ENCODE measurements at places on chromosomes 12 and 14. TPM values are rescaled to one million over a fixed set of nuclear protein-coding genes. Genes with fewer than 3 reads are reported as not detected.
A peak's percentile ranks its signal among the peaks of the same experiment; 100 is the strongest.

- no peak for DNase-seq
Observed at GRCh38 chr14:36591482-36591881, 9.1 kb upstream of the NKX2-8 start.

GRCh38 chr12:107322063-107322462 is 228.7 kb upstream of the CRY1 start:
- no peak for DNase-seq

- no peak for DNase-seq
Observed at GRCh38 chr12:70271025-70271424, 27.8 kb downstream of the CNOT2 start.

DNA sequence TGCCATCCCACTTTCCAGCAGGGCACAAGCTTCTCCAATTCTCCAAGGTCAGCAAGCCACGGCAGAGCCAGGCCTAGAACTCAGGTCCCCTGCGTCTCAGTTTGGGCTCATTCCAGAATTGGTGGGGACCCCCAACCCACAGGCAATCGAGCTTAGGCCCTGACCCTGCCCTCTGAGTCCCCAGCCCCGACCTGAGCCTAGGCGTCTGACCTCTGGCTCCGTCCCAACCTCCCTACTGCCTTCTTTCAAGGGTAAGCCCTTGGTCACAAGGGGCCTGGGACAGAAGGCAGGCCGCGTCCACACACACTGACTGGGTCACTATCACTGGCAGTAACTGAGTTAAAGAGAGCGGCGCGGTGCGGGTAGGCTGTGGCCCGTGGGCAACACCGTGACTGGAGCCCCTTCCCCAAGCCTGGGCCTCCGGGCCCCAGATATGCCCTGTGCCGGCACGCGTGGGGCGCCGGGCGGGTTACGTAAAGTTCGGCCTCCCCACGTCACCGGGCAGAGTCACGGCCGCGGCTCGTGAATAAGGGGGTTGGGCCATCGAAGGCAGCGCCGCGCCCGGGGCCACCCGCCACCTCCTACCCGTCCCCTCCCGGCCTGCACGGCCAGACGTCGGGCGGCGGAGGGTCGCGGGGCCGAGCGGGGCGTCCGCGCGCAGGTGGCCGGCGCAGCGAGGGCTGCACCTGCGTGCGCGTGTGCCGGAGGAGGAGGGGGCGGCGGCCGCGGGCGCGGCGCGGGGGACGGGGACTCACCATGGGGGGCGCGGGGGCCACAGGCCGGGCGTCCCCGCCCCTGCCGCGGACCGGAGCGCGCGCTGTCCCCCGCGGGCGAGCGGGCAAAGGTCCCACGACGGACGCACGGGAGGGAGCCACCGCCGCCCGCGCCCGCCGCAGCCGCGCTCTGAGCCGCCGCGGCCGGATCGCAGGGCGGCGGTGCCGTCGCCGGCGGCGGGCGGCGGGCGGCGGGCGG is 516 bp downstream of the ANKRD9 start:
- peak; percentile 83 for DNase-seq

DNA sequence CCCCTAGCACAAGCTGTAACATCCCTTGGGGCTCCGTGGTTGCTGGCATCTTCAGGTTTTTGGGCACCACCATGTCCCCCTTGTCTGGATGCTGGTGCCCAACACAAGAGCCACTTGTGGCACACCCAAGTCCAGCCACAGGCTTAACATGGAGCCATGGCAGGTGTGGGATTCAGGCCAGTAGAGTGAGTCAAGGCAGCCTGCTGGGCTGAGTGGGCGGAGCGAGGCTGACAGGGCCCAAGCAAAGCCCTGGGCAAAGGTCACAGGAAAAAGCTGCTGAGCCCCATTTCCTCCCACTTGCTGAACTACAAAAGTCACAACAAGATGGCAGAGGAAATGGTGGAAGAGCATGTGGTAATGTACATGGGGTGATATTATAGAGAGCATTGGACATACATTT is 950.7 kb upstream of the FLRT2 start:
- DNase-seq, result no peak

- DNase-seq, result no peak
Observed at GRCh38 chr14:33959692-33960151, 8.8 kb upstream of the EGLN3 start.

DNA sequence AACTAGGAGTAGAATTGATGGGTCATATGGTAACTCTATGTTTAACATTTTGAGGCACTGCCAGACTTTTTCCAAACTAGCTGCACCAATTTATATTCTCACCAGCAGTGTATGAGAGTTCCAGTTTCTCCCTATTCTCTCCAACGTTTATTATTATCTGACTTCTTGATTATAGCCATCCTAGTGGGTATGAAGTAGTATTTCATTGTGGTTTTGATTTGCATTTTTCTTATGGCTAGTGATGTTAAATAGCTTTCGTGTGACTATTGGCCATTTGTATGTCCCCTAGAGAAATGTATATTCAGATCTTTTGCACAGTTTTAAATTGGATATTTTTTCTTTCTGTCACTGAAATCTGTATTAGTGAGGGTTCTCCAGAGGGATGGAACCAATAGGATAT is 37.8 kb downstream of the HELB start:
- no peak for DNase-seq

DNA sequence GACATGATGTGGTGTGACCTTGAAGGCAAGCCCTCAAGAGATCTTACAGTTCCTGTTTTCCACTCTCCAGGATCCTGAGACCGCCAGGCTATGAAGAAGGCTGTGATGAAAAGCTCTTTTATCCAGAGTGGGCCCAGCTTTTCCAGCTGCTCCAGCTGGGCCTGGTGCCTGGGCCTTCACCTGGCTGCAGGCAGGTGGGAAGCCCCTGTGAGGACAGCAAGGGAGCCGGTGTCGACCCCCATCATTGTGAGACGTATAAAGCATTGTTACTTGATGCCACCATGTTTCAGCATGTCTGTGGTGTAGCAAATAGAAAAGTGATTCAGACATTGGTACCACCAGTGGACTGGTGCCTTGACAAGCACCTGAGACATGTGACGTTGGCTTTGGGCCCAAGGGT is 190.2 kb downstream of the KIF26A start:
- DNase-seq, result no peak

DNA sequence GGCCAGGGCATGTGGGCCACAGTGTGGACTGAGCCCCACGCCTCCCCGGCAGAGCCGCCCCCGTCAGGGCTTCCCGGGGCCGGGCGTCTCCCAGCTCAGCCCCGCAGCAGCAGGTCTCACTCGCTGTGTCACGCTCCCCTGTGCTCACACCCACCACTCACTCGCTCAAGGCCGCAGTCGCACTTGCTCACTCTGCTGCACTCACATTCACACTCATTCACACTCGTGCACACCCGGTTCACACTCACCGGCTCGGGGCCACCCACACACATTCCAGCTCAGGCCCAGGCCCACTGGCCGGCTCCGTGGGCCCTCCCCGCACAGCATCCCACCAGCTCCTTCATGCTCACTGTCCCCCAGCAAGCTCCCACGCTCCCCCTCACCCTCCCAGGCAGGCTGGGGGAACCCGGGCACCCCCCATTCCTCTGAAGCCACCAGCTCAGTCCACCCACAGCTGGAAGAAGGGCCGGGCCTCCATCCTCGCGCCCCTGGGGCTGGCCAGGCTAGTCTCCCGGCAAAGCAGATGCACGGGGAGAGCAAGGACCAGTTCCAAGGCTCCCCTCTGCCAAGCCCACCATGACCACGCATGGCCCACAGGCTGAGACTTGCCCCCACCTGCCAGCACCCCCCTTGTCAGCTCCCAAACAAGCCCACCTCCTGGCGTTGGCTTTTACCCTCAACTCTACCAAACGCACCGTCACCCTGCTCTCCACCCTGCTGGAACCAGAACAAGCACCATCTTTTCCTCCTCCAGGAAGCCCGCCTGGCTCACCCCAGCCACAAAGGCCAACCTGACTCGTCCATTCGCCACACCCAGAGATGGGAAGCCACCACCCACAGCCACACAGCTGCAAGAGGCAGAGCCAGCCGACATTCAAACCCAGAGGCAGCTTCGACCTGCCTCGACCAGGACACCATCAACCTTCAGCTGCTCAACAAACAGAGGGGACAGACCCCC is 28.0 kb downstream of the NCOR2 start:
- no peak for DNase-seq

DNA sequence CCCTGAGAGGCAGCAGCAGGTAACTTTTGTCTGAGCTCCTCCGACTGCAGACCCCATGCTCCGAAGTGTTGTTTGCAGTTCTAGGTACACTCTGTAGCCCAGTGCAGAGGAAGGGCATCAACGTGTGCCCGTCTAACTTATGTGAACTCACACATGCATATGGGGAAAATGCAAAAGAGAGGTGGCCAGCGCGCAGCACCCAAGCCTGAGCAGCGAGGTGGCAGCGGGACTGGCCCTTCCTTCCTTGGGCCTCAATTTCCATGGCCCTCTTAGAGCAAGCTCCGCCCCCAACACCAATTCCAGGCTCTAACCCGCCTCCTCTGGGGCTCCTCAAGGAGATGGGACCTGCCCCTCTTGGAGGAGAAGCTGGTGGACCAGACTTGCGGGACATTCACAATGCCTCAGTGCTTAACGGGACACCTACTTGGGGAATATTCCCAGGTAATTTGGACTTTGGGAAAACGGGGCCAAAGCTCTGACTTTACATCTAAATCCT is 27.7 kb downstream of the GPR68 start:
- DNase-seq, result no peak

GRCh38 chr14:60514378-60514740 is 5.4 kb downstream of the SIX6 start:
- DNase-seq, result no peak

GRCh38 chr12:13992585-13992984 is 11.2 kb upstream of the GRIN2B start:
- DNase-seq, result no peak

DNA sequence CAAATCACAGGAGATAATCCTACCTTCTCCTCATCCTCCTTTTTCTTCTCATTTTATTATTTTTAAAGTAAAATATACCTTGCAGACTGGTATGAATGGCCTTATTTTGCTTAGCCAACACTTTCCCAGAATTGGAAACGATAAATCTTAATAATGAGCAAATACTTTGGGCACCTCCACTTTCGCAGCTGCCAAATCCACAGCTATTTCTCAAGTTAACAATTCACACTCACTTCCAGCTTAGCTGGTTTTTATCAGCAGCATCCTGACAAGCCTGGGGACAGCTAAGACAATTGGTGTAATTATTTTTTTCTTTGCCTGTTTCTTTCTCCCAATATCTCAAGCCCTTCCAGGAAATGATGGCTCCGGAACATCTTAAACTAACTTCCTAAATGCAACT is 867.5 kb upstream of the TMEM132C start:
- no peak for DNase-seq

DNA sequence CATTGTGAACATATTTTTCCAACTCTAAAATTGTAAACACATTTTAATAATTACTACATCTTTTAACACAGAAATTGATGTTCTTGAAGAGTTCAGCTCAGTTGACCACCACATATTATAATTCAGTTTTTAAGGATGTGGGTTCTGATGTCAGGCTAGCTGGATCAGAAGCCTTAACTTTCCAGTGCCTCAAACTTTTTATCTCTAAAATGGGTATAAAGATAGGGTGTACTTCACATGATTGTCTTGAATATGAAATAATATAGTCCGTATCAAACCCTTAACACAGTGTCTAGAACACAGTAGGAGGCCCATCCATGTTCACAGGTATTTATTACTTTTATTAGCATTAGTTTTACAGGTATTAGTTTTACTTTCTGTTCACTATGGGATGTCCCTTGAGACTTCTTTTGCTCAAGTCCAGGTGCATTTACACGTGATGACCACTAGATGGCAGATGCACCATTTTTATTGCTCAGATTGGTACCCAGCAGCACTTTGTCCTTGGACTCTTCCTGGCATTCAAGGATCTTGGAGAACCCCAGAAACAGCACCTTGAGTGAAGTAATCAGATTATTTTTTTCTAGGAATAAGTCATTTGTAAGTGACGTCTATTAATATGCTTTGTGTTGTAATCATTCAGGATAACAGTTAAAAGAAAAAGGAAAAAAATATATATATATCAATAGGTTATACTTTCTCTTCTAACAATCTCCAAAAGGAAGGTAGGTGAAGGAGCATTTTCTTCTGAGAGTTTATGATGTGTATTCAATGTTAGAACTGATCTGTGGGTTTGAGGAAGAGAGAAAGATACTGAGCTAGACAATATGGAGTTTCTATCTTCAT is 580.2 kb downstream of the ETNK1 start:
- no peak for DNase-seq

GRCh38 chr14:96139879-96140278 is 64.8 kb upstream of the BDKRB2 start:
- no peak for DNase-seq

- peak; percentile 78 for DNase-seq
Observed at GRCh38 chr12:14691560-14691959, 4.8 kb downstream of the GUCY2C start.

- DNase-seq, result no peak
Observed at GRCh38 chr12:101475751-101476305, 692 bp downstream of the SPIC start.

DNA sequence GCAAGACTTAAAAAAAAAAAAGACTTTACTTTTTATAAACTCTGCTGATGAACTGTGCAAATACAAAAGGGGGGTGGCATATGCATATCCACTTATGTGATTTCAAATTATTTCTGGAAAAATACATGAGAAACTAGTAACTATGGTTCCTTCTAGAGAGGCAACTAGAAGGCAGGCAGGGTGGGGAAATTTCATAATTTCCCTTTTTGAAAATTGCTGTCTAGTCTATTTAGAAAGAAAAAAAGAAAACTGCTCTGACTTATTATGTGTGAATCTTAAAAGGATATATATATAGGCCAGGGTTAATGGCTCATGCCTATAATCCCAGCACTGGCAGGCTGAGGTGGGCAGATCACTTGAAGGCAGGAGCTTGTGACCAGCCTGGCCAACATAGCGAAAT is 42.3 kb downstream of the ANAPC7 start:
- no peak for DNase-seq

- DNase-seq, result no peak
Observed at GRCh38 chr12:130026608-130027176, 122.9 kb upstream of the TMEM132D start.

GRCh38 chr12:91937706-91938105 is 207.9 kb downstream of the BTG1 start:
- no peak for DNase-seq

GRCh38 chr12:13179211-13180074 is 17.1 kb upstream of the EMP1 start:
- no peak for DNase-seq

- DNase-seq, result no peak
Observed at GRCh38 chr14:64119500-64119899, 174.7 kb downstream of the ESR2 start.

IL26 gene
- polyA plus RNA-seq, result not detected

KRT83 gene
- not detected for polyA plus RNA-seq

CFAP73 gene
- polyA plus RNA-seq, result 0.11 TPM

INSM2 gene
- not detected for polyA plus RNA-seq

RASAL1 gene
- not detected for polyA plus RNA-seq

PRIMA1 gene
- polyA plus RNA-seq, result 27.5 TPM

ADAM21 gene
- 0.40 TPM for polyA plus RNA-seq

BCL2L14 gene
- not detected for polyA plus RNA-seq

C12orf54 gene
- polyA plus RNA-seq, result not detected

OASL gene
- polyA plus RNA-seq, result 0.42 TPM

GALC gene
- 6.1 TPM for polyA plus RNA-seq

OR6C2 gene
- polyA plus RNA-seq, result not detected

DGLUCY gene
- polyA plus RNA-seq, result 128 TPM

SLC6A15 gene
- polyA plus RNA-seq, result not detected

TAS2R9 gene
- not detected for polyA plus RNA-seq

CBX5 gene
- 32.1 TPM for polyA plus RNA-seq

NTF3 gene
- 1.1 TPM for polyA plus RNA-seq

Measured in heart left ventricle (tissue), 16 donors.